NCI-H446 treated with DMSO at 0.1 percent for 48 hours (cell line): ENCODE measurements at places on chromosomes 11 and 22.

DNA sequence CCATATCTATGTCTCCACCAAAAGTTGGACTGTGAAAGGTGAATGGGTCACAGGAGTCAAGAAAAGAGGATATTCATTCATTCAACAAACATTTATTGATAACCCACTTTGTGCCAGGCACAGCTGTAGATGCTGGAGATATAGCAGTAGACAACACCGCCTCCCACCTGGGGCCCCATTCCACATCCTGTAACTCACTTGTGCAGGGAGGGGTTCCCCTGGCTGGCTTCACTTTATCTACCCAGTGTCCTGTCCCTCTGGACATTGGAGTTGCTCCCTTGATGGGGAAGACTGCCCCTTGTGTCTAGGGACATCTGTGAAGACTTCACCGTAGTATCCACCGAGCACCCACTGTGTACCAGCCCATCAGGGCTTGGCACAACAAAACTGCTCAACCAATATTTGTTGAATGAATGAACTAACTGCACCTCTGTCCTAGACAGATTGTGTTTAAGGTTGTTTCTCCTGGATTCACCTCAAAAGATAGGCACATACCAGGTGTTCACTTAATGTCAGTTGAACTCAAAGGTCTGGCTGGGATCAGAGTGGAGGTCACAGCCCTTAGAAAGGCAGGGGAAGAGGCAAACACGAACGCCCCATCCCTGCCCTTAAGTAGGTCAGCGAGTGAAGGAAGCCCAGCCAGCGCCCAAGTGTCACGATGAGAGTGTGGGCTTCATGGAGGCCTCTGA, 1.4 kb upstream of the OVOL1 start:
- DNase-seq, result no peak

DNA sequence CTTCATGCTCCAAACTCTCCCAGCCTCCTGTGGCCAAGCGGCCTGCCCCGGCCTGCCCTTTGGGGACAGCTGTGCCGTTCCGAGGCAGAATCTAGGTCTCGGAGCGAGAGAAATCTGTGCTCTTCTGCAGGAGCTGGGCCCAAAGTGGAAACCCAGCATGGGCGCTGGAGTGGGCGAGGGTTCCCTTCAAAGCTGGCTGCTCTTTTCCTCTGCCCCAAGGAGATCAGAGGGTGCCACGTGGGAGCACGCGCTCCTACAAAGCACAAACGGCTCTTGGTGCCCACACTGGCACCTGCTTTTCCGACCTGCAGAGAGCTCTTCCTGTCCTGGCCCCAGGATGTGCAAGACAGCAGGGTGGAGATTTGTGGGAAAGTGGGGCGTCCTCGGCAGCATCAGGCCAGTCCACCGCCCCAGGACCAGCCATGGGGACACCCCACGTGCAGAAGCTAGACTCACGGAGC, 6.9 kb downstream of the OSBPL5 start:
- DNase-seq, result no peak

DNA sequence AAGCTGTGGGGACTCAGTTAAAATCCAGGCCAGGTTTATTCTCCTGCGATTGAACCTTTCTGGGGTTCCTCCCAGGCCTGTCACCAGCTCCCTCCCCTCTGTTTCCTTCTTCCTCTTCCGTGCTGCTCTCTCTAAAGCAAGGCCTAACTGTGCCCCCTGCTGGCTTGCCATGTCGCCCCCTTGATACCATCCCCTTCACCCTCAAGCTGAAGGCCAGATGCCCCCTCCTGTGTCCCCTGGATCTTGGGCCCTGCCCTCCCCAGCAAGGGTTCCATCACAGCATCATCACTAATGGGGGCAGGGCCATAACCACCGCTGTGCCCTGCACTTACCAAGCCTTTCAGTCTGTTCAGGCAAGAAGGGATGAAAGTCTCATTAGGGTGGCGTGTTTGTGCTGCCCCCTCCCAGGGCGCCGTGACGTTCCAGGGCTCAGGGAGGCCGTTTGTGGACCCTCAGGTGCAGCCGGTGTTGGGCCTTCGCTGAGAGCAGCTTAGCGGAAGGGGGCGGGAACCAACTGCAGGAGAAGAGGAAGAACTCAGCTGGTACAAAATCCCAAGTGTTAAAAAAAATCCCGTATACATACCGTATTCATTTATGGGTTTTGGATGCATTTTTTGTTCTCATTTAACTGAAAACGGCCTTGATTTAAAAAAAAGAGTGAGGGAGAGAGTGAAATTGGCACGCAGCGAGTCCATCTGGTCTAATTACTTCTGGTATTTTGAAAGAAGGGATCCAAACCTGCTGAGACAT, 69.9 kb downstream of the MPPED1 start:
- peak; percentile 63 for DNase-seq

DNA sequence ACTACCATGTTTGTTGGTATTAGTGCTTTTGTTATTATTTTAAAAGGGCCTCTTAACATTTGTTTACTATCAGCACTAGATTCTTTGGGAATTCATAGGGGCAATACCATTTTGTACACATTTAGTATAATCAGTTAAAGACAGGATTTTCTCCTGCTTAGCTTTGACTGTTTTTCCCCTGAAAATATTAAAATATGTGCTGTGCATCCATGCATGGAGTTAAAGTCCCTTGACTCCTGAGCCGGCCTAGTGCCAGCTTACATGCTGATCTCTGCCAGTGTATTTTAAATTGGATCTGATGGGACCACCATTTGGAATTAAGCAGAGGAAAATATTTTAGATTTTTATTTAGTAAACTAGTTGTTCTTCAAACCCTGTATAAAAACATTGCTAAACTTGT, 161.4 kb downstream of the METTL15 start:
- DNase-seq, result peak; percentile 25

GRCh38 chr11:46472662-46472994, 81.1 kb upstream of the CHRM4 start:
- DNase-seq, result no peak

GRCh38 chr22:11066458-11067285, 4461.3 kb upstream of the OR11H1 start:
- DNase-seq, result no peak

GRCh38 chr11:87775036-87775435, 400.2 kb downstream of the RAB38 start:
- no peak for DNase-seq

DNA sequence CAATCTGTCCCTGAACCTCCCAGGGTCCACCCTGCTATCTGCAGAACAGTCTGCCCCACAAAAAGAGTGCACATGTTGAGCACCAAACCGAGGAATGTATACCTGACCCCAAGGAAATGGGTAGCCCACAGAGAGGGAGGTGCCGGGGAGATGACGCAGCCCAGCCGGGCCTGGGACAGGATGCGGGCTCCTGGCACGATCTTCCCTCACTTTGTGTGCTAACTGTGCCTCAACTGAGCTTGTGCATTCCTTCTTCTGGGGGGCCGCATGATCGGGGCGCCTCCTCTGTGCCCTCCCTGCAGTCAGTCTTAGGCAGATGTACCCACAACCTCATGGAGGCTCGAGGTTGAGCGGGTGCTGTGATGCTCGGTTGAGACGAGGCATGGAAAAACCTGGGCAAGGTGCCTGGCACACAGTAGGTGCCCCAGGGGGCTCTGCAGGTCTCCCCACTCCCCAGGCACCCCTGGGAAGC, 2.4 kb downstream of the GAS2L1 start:
- DNase-seq, result no peak

DNA sequence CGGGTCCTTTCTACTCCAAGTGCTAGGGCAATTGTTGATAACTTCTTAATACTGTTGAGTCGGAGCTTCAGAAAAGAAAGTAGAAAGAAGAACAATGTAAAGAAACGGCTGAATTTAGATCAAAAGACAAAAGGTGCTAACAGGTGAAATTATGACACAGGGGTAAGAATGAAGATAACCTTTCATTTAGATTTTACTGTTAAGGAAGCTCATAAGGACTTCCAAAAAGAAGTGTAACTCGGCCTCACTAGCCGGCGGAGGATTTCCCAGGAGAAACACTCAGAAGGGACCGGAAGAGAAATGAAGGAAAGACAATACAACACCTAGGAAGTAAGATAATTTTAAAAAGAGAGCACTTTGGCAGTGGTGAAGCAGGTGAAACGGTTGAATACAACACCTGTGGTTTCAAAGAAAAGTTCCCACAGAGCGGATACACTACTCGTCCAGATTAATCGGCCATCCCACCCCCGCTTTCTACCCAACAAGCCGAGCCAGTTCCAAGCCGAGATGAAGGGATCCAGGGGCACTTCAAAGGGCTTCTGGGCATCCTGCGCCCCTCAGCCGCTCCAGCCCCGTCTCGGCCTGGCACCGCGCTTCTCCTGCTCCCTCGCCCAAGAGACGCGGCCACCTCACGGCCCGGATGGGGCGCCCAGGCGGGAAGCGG, 737 bp downstream of the PPP2R1B start:
- DNase-seq, result no peak

DNA sequence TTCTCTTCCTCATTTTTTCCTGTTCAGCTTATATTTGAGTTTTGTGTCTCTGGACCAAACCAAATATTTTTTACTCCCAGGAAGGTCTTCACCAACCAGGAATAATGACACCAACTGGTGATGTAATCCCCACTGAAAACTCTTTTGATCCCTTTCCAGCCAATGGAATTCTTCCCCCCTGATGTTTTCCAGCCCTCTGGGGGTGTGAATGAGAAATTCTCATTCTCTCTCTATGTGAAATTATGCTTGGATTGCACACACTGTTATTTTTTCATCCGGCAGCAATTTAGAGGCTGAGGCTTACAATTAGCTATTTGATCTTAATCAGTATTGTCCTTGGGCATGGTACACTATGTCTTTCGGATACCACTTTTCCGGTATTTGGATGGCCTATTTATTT, 39.5 kb upstream of the SLC1A2 start:
- DNase-seq, result no peak

GRCh38 chr11:108933630-108934029, 268.8 kb downstream of the DDX10 start:
- no peak for DNase-seq

DNA sequence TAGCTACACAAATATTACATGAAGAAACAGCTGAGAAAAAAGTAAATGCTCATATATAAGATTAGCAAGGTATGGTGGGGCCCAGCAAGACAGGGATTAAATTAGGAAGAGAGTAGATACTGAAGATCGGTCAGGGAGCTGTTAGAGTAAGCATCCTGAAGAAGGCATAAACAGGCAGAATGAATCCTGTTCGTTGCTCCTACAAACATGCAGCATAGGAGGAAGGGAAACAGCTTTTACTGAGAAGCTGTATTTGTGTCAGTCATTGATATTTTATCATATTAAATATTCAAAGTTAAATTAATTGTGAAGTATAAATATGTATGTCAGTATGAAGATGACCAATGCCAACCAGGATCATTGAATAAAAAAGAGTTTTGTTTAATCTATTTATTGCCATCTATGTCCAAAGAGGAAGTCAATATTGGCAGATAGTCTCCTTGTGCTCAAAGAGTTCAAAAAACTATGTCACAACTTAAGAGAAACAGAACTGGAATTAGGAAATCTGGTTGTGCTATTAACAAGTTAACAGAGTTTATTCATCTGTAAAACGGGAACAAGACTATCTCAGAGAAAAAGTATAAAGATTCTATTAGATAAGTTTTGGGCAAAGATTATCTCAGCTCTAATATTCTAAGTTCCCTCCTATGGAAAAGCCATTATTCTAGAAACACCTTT, 255.2 kb downstream of the GRM5 start:
- DNase-seq, result no peak
